Activated CD4-positive, alpha-beta T cell treated with anti-CD3 and anti-CD28 coated beads, Interleukin-2, amount 50 U/mL, for 48 hours (primary cell): ENCODE measurements at places on chromosomes 12 and 14.

DNA sequence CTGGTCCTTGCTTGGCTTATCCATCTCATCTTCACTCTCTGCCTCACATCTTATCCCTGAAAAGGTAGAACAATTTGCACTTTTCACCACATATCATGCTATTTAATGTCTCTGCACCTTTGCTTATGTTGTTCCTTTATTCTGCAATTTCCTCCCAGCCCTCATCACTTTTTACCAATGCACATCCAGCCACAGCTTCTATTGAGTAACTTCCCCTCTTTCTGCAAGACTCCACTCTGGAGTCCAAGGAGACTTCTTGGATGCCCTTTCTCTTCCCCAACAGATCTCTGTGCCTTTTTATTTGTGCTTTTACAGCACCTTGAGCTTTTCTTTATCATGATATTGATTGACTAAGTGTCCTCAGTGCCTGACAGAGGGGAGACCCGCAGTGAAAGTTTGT lies 797.1 kb downstream of the VRK1 start:
- no peak for DNase-seq

- DNase-seq, result no peak
Measured at GRCh38 chr14:96754162-96754844, 42.9 kb upstream of the VRK1 start.

- DNase-seq, result no peak
Measured at GRCh38 chr14:92190768-92191167, 69.0 kb downstream of the CPSF2 start.

- no peak for DNase-seq
Measured at GRCh38 chr12:18130851-18131250, 40.9 kb upstream of the RERGL start.

DNA sequence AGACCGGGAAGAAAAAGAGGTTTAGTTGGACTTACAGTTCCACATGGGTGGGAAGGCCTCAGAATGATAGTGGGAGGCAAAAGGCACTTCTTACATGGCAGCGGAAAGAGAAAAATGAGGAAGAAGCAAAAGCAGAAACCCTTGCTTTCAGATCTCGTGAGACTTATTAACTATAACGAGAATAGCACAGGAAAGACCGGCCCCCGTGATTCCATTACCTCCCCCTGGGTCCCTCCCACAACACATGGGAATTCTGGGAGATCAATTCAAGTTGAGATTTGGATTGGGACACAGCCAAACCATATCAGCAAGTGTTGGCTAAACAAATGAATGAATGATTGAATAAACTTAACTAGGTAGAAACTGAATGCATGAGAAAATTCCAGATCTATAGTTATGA lies 85.3 kb upstream of the PARP11 start:
- DNase-seq, result no peak

- DNase-seq, result no peak
Measured at GRCh38 chr14:59254146-59254910, 65.9 kb downstream of the DAAM1 start.

DNA sequence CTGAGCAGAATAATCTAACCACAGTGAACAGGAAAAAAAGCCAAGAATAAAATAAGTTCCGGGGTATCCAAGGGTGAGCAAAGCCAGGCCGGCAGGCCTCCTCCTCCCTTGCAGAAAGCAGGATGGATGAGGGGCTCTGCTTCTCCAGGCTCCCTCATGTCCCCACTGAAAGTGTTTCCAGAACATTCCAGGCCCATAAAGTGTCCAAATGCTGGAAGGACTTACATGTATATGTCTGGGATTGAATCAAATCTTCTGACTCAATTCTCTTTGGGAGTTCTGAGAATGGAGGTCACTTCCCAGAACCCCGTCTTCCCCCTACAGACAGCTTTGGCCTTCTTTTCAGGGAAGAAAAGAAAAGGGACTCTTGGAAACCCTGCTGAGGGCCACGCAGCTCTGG lies 25.0 kb upstream of the BDKRB1 start:
- DNase-seq, result no peak

DNA sequence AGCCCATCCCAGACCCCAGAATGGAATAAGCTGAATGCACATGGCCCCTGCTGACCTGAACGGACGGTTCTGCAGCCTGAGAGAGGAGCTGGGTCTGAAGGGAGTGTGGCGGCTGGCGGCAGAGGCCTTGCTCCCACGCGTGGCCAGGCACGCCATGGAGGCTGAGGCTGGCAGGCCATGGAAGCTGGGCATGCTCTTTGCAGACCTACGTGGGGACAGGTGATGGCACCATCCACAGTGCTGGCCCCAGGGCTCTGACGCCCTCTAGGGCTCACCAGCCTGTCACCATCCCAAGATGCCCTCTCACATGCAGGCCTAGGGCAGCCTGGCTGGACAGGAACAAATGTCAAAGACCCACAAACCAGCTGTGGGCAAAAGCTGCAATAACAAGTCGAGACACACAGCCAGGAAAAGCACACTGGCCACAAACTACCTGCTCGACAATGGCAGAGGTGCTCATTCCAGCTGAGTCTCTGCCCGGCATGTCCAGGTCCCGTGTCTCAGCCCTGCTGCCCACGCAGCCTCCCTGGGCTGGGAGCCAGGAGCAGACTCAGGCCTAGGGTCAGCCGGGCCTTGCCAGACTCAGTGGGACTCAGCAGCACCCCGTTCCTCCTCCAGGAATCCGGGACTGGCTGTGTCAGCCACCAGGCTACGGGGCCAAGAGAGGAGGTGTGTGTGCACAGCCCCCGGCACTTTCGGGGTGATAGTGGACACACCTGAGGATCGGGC lies 19.7 kb downstream of the BTBD6 start:
- DNase-seq, result no peak
